Endodermal cell (in vitro differentiated cells): ENCODE measurements at places on chromosomes 11 and 22. TPM values are rescaled to one million over a fixed set of nuclear protein-coding genes. Genes with fewer than 3 reads are reported as not detected.

DNA sequence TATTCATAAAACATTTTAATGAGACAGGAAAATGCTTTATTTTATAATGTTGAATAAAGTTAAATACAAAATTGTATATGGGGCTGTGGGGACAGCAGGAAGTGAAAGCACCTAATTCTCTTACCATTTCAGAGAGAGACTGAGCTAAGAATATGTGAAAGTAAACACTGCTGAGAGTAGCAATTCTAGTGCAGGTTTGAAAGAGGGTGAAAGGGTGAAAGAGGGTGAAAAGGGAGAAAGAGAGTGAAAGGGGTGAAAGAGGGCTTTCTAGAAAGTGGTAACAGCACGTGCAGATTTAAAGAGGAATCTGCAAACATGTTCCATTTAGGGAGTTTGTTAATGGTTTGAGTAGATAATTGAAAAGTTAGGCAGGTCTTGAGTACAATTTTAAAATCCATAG is 652.0 kb upstream of the CCDC90B start:
- no peak for DNase-seq
- H3K36me3 ChIP-seq = no peaks in the 10 kb centered on the region
- no peaks in the 10 kb centered on the region for H3K27me3 ChIP-seq
- no peak overlapping the region for H3K4me3 ChIP-seq
- no peaks in the 10 kb centered on the region for H3K4me1 ChIP-seq

THAP7 gene
- 9.5 to 19.6 TPM (median 18.7 TPM) in 3 replicates for total RNA-seq

DNA sequence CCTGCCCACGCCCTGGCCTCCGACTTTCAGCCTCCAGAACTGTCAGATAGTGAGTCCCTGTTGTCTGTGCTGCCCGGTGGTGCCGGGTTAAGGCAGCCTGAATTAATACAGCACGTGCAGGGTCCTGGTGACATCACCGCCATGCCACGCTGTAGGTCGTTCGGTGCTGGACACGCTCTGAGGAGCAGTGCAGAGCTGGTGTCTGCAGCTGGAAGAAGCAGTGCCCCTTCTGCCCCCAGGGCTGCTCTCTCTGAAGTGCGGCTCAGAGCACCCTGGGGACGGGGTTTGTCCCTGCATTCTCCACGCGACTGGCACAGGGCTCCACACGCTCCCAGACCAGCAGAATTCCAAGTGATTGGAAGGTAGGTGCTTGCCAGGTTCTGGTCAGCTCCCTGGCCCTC is 831.5 kb downstream of the TBC1D22A start:
- H3K4me3 ChIP-seq = no peak overlapping the region
- peak; percentile 17 for DNase-seq
- no peaks in the 10 kb centered on the region for H3K4me1 ChIP-seq
- H3K27me3 ChIP-seq = no peaks in the 10 kb centered on the region

NLRP10 gene
- 0.15 and 0.45 TPM in 2 replicates for total RNA-seq

DNA sequence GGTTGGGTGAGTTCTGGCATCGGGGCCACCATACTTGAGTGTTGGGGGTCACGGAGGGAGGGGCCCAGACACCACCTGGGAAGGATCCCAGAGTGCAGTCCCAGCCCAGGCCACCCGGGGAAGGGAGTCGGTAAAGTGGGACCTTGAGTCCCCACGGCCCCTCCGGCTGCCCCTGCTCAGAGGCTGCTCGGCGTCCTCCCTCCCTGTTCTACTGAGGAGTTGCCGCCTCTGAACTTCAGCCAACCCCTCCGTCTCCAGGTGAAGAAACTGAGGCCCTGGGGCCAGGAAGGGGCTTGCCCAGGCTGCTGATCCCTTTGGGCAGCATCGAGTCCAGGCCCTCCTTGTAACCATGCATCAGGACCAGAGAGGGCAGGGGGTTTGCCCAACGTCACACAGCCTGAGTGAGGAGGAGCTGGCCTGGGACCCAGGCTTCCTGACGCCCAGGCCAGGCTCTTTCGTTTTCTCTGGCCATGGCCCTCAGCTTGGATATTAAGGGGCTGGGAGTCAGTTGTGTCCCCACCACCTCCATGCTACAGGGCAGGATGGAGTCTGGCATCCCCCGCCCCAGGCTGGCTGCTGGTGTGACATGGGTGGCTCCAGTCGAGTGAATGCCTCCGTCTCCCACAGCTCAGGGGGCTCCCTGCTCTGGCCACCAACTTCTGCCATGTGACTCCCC is 1.3 kb downstream of the PARVG start:
- H3K27ac ChIP-seq = no peak overlapping the region
- no peaks in the 10 kb centered on the region for H3K36me3 ChIP-seq
- no peak for DNase-seq
- no peaks in the 10 kb centered on the region for H3K27me3 ChIP-seq
- H3K4me1 ChIP-seq = peaks cover 12% of the 10 kb centered on the region

TNNT3 gene
- not detected in 2 replicates for total RNA-seq

- peaks cover 9% of the 10 kb centered on the region for H3K4me1 ChIP-seq
- no peak overlapping the region for H3K4me3 ChIP-seq
- peaks cover 12% of the 10 kb centered on the region for H3K36me3 ChIP-seq
- no peak overlapping the region for H3K27ac ChIP-seq
- peaks cover 16% of the 10 kb centered on the region for H3K27me3 ChIP-seq
Measured at GRCh38 chr11:4084406-4085125, 10.0 kb upstream of the RRM1 start.

DNA sequence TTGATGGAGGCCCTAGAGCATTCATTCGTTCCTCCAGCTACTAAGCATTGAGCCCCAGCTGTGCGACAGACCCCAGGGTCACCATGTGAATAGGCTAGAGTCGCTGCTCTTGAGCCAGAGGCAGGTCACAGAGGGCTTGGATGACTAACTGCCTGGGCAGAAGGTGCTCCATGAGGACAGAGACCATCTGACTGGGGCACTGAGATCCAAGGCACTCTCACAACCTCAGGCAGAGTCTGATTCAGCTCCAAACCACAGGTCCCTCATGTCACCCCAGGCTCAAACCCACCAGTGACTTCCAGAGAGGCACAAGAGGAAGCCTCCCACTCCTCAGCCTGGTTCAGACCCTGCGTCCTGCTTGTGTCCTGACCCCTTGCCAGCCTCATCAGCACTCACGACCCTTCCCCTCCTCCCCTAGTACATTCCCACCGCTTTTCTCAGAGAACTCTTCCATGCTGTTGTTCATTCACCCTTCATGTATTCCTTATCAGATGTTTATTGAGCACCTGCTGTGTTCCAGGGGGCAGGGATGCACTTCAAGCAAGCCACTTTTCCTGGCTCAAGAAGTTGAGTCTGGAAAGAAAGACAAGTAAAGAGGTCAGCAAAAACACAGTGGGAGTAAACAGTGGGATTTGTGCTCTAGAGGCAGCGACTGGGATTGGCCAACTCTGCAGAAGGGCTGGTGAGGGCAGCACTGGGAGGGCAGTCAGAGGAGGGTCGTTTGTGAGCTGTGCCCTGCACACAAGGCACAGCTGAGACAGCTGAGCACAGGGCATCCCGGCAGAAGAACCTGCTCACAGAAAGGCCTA is 9.3 kb downstream of the OAF start:
- H3K4me1 ChIP-seq = no peaks in the 10 kb centered on the region
- peaks cover 49% of the 10 kb centered on the region for H3K27me3 ChIP-seq
- no peak overlapping the region for H3K4me3 ChIP-seq
- DNase-seq = peak; percentile 52

- no peak overlapping the region for H3K4me3 ChIP-seq
- H3K36me3 ChIP-seq = no peaks in the 10 kb centered on the region
- no peak overlapping the region for H3K27ac ChIP-seq
- no peaks in the 10 kb centered on the region for H3K4me1 ChIP-seq
Measured at GRCh38 chr11:11641581-11641980, 19.8 kb upstream of the GALNT18 start.

DNA sequence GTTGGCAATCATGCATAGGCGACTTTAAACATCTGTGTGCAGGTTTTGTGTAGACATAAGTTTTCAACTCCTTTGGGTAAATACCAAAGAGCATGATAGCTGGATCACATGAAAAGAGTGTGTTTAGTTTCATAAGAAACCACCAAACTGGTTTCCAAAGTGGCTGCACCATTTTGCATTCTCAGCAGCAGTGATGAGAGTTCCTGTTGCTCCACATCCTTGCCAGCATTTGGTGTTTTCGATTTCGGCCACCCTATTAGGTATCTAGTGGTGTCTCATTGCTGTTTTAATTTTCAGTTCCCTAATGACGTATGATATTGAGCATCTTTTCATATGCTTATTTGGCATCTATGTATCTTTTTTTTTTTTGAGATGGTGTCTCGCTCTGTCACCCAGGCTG is 62.8 kb upstream of the CCND1 start:
- H3K4me3 ChIP-seq = no peak overlapping the region
- no peak for DNase-seq
- H3K27me3 ChIP-seq = no peaks in the 10 kb centered on the region
- no peaks in the 10 kb centered on the region for H3K36me3 ChIP-seq
- no peak overlapping the region for H3K27ac ChIP-seq

GRCh38 chr22:26536056-26536761 is 23.9 kb upstream of the TFIP11 start:
- H3K4me1 ChIP-seq = peaks cover 9% of the 10 kb centered on the region
- H3K27me3 ChIP-seq = no peaks in the 10 kb centered on the region
- H3K36me3 ChIP-seq = peaks cover 38% of the 10 kb centered on the region
- DNase-seq = no peak
- no peak overlapping the region for H3K27ac ChIP-seq

FZD4 gene
- total RNA-seq = 48.3 and 52.1 TPM in 2 replicates

DNA sequence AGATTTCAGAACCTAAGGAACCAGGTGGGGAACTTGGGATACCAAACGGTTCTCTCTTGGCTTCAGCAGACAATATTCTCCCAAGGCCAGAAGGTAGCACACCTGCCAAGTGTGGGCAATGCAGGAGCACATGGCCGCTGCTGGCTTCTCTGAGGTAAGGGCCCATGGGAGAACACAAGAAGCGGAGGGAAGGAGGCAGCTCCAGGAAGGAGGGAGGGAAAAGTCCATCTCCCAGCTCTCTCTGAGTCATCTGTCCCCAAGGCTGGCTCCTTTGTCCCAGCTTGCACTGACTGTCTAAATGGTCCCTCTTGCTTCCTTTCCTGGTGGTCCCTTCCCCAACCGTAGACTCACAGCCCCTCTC is 557.9 kb upstream of the CADM1 start:
- no peak overlapping the region for H3K27ac ChIP-seq
- peaks cover 54% of the 10 kb centered on the region for H3K27me3 ChIP-seq
- H3K4me1 ChIP-seq = peaks cover 27% of the 10 kb centered on the region
- no peak for DNase-seq
- H3K4me3 ChIP-seq = no peak overlapping the region
- no peaks in the 10 kb centered on the region for H3K36me3 ChIP-seq

GRCh38 chr11:76666408-76666807 is 4.1 kb downstream of the LRRC32 start:
- H3K27me3 ChIP-seq = peaks cover 22% of the 10 kb centered on the region
- H3K36me3 ChIP-seq = no peaks in the 10 kb centered on the region
- H3K4me3 ChIP-seq = no peak overlapping the region
- peak; percentile 75 for DNase-seq
- no peak overlapping the region for H3K27ac ChIP-seq

GATD1 gene
- total RNA-seq = 55.0 and 57.2 TPM in 2 replicates

POU2AF2 gene
- not detected in 3 replicates for total RNA-seq

DNA sequence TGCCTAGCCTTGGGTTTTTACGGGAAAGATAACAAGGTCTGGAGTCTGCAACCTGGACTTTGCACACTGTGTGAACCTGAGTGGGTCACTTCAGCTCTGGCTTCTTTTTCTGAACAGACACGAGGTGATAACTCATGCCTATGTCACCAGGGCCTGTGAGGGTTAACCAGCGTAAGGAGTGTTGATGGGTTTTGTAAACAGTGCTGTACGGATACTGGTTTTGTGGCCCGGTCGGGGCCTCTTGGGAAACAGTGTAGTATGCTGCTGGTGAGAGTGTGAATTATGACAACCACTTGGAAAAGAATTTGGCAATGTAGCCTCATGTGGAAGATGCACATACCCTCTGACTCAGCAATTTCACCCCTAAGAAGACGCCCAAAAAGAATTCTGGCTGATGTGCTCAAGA is 266.8 kb downstream of the MN1 start:
- no peaks in the 10 kb centered on the region for H3K36me3 ChIP-seq
- H3K4me3 ChIP-seq = no peak overlapping the region
- H3K27ac ChIP-seq = no peak overlapping the region
- H3K4me1 ChIP-seq = no peaks in the 10 kb centered on the region
- DNase-seq = no peak
- H3K27me3 ChIP-seq = no peaks in the 10 kb centered on the region

KRTAP5-10 gene
- not detected in 2 replicates for total RNA-seq

MMP10 gene
- total RNA-seq = not detected in 3 replicates

GRM5 gene
- total RNA-seq = 0.07 TPM in 1 of 3 replicates, not detected in the others

DNA sequence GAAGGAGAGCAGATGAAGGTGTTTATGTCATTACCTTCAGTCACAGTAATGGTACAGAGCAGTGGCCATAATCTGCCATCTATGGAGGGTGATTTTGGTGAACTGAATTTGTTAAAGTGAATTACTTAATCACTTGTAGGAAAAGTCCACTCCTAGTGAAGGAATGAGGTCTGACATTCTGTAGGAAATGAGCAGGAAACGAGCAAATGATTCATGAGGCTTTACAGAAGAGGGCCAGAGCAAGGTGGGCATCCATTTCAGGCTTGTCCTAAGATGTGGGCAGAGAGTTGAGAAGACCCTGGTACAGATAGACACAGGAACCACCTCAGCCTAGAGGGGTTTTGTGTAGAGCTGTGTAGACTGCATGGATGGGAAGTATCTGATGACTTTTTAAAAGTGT is 6.0 kb upstream of the SGSM3 start:
- no peak for DNase-seq
- no peaks in the 10 kb centered on the region for H3K4me1 ChIP-seq
- no peaks in the 10 kb centered on the region for H3K27me3 ChIP-seq
- peaks cover 87% of the 10 kb centered on the region for H3K36me3 ChIP-seq
- no peak overlapping the region for H3K4me3 ChIP-seq

PGA5 gene
- 0.63 to 0.93 TPM (median 0.89 TPM) in 3 replicates for total RNA-seq

OR2AT4 gene
- total RNA-seq = not detected in 2 replicates

DNA sequence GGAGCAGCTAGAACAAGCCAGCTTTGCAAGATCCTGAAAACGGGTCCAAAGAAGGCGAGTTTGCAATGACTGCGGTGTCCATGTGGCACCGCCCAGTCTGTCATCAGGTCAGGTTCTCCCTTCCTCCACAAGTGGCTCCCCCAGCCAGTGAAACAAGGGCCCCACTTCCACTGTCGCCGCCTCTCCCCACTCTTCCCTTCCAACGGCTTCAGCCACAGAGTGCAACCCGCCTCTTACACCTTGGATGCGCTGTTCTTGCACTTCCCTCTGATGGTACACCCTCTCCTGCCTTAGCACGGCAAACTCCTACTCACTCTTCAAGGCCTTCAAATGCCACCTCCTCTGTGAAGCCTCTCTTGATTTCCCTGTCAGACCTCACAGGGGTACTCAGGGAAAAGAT is 10.8 kb upstream of the TCF20 start:
- peaks cover 11% of the 10 kb centered on the region for H3K27me3 ChIP-seq
- peaks cover 6% of the 10 kb centered on the region for H3K4me1 ChIP-seq
- H3K36me3 ChIP-seq = no peaks in the 10 kb centered on the region
- no peak overlapping the region for H3K27ac ChIP-seq
- no peak for DNase-seq
- H3K4me3 ChIP-seq = no peak overlapping the region

TUB gene
- total RNA-seq = 14.3 and 15.8 TPM in 2 replicates

GRCh38 chr22:38540701-38541100 is 29.3 kb downstream of the DMC1 start:
- H3K36me3 ChIP-seq = no peaks in the 10 kb centered on the region
- H3K4me3 ChIP-seq = peak overlapping the region; percentile 38
- H3K27me3 ChIP-seq = no peaks in the 10 kb centered on the region
- H3K4me1 ChIP-seq = peaks cover 4% of the 10 kb centered on the region

- peak; percentile 98 for DNase-seq
- no peaks in the 10 kb centered on the region for H3K4me1 ChIP-seq
- peaks cover 30% of the 10 kb centered on the region for H3K27me3 ChIP-seq
- H3K4me3 ChIP-seq = no peak overlapping the region
- H3K27ac ChIP-seq = no peak overlapping the region
Measured at GRCh38 chr22:20979243-20979809, 2.8 kb upstream of the LZTR1 start.

FAM180B gene
- total RNA-seq = 0.16 and 0.20 TPM in 2 replicates

- H3K27me3 ChIP-seq = no peaks in the 10 kb centered on the region
- peaks cover 6% of the 10 kb centered on the region for H3K4me1 ChIP-seq
- H3K36me3 ChIP-seq = no peaks in the 10 kb centered on the region
- H3K4me3 ChIP-seq = no peak overlapping the region
- no peak for DNase-seq
Measured at GRCh38 chr11:128390246-128390645, 197.1 kb downstream of the ETS1 start.
